ENCODE measurements at places on chromosomes 2 and 18. TPM values are rescaled to one million over a fixed set of nuclear protein-coding genes. Genes with fewer than 3 reads are reported as not detected.

HES6 gene
- 27.1 TPM for total RNA-seq

GPR45 gene
- total RNA-seq: not detected

PLCD4 gene
- 0.42 TPM for total RNA-seq

C2orf80 gene
- total RNA-seq: not detected

COLEC11 gene
- not detected for total RNA-seq

TLX2 gene
- 0.20 TPM for total RNA-seq

SRD5A2 gene
- total RNA-seq: not detected

DPP4 gene
- total RNA-seq: 2.8 TPM

LDLRAD4 gene
- total RNA-seq: 1.8 TPM

ANKRD30BL gene
- not detected for total RNA-seq

QPCT gene
- not detected for total RNA-seq

CACNB4 gene
- total RNA-seq: 1.4 TPM

TNFRSF11A gene
- 7.8 TPM for total RNA-seq

GYPC gene
- 14.0 TPM for total RNA-seq

CRYGD gene
- total RNA-seq: not detected

SCYGR4 gene
- total RNA-seq: not detected

RNU2-63P gene
- 20.4 TPM for total RNA-seq

ASIC4 gene
- 0.37 TPM for total RNA-seq

CD8A gene
- total RNA-seq: not detected

LYPD1 gene
- total RNA-seq: 10.6 TPM

CENPA gene
- total RNA-seq: 21.4 TPM

KLHL14 gene
- total RNA-seq: 1.0 TPM

CRYGC gene
- not detected for total RNA-seq

HOXD3 gene
- total RNA-seq: not detected

PLEKHH2 gene
- 2.5 TPM for total RNA-seq

RUFY4 gene
- total RNA-seq: 0.44 TPM

IL1RN gene
- not detected for total RNA-seq

LAMA3 gene
- total RNA-seq: 0.33 TPM

PFN4 gene
- not detected for total RNA-seq

TMEM237 gene
- total RNA-seq: 37.7 TPM

ALK gene
- total RNA-seq: not detected

GALR1 gene
- 0.07 TPM for total RNA-seq

ACVR2A gene
- 14.5 TPM for total RNA-seq

CNTNAP5 gene
- total RNA-seq: 0.39 TPM

MYO7B gene
- not detected for total RNA-seq

IL37 gene
- total RNA-seq: 0.55 TPM

FLACC1 gene
- total RNA-seq: 0.42 TPM

MAP4K3 gene
- 34.6 TPM for total RNA-seq

IGFBP2 gene
- 366 TPM for total RNA-seq

ANKRD53 gene
- 0.28 TPM for total RNA-seq

Data from H9 (cell line).